ENCODE measurements at places on chromosomes 6 and 20. TPM values are rescaled to one million over a fixed set of nuclear protein-coding genes. Genes with fewer than 3 reads are reported as not detected.

- DNase-seq, result no peak
Measured at GRCh38 chr20:48740292-48740649, 87.5 kb downstream of the PREX1 start.

The SLC35D3 gene
- total RNA-seq, result 0.16 TPM

The ZC2HC1B gene
- not detected for total RNA-seq

DNA sequence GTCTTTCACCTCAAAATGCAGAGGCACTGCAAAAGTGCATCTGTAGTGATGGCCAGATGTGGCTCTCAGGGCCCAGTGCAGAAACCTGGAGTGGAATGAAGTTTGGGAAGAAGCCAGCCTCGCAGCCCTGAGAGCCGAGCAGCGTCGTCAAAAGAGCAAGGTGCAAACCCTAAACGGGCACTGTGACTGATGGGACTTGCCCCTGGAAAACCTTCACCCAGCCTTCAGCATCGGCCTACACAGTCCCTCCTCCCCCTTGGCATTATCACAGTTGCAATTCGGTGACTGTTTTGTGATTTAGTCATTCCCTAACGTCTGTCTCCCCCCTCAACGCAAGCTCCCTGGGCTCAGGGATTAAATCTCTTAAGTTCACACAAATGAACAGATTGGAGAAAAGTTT lies 38.6 kb downstream of the TAF4 start:
- DNase-seq, result no peak

- no peak for DNase-seq
Measured at GRCh38 chr20:47878601-47879027, 93.3 kb upstream of the SULF2 start.

The WFDC5 gene
- total RNA-seq, result 0.26 TPM

DNA sequence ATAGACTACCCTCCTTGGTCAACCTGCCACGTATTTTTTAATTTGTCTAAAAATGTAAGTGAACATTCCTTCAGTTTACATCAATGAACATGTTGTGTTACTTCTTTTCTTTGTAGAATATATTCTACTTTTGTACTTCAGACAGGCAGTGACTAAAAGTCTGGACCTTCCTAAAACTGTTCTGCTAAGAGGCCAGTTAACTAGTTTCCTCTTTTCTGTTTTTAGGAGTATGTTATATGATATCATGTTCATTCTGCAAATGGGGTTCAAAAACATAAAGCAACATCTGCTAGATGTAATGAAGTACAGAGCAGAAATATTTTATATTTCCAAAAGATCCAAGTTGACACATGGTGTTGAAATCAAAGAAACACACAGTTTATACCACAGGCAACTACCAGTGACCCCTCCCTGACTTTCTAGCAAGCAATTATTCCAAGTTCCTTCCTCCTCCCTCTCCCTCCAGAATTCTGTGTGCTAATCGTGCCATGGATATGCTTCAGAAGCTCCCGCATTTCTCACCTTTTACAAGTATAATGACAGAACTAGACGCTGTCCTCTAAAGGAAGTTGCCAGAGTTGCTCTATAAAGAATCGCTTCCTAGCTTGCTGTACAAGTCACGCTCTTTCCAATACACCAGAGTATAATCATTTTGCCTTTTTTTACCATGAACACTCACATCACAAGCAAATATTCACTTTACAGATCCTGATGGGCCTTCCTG lies 64.7 kb downstream of the ARHGAP18 start:
- no peak for DNase-seq

DNA sequence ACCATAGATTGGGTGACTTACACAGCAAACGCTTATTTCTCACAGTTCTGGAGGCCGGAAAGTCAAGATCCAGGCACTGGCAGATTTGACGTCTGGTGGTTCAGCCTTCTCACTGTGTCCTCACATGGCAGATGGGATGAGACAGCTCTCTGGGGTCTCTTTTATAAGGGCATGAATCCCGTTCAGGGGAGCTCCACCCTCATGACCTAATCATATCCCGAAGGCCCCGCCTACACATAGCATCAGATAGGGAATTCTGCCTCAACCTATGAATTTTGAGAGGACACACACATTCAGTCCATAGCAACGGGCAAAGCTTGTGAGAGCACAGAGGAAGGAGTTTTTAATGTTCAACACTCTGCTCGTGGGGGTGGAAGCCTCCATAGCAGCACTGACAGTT lies 27.5 kb downstream of the DAAM2 start:
- no peak for DNase-seq

DNA sequence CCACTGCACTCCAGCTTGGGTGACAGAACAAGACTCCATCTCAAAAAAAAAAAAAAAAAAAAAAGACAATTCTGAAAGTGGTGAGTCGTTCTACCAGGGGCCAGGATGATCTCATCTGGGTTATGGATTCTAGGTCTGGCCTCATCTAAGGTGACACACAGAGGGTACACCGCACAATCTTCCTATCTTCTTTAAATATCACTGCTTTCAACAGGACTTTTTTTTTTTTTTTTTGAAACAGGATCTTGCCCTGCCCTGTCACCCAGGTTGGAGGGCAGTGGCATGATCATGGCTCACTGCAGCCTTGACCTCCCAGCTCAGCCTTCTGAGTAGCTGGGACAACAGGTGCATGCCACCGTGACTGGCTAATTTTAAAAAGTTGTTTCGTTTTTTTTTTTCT lies 67.7 kb downstream of the SLC16A10 start:
- no peak for DNase-seq

GRCh38 chr20:52744441-52744840 lies 227.7 kb upstream of the TSHZ2 start:
- no peak for DNase-seq

DNA sequence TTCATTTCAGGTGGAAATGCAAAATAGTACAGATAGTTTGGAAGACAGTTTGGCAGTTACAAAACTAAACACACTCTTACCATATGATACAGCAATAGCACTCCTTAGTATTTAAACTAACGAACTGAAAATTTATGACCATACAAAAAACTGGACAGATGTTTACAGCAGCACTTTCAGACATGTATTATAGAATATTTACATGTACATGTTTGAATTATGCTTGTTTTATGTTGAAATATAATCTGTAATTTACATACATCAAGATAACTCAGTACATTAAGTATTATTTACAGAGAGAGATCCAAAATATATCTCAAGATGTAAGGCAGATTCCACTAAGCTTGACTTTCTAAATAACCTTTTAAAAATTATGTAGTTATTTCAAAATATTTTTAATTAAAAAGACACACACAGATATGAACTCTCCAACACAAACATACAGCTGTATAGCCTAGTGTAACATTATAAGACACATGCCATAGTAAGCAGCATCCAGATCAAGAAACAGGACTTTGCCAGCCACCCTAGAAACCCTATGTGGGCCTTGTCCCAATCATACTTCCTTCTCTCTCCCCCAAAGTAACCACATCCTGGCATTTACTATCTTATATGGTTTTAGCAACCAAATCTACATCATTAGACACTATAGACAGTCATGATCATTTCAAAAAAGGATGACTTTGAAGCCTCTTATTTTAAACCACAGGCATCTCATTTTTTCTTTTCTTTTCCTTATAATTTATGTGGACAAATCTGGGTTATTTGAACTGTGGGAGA lies 82.2 kb downstream of the MAN1A1 start:
- no peak for DNase-seq

- no peak for DNase-seq
Measured at GRCh38 chr6:63533026-63533425, 39.3 kb upstream of the LOC128125822 start.

DNA sequence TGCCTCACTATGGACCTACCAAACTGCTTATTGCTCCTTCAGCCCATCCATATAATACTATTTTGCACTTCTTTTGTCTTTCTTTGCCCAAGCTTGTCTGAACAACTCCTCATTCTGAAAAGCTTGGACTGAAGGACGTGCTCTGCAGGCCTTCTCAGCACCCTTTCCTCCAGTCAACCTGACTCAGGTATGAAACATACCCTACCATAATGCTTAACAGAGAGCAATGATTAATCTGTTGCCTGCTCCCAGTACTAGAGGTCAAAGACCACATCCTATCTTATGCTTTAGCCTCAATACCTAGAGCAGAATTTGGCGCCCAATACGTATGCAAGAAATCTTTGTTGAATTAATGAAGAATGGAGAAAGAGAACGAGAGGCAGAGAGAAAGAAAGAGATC lies 55.2 kb downstream of the ATXN1 start:
- no peak for DNase-seq

DNA sequence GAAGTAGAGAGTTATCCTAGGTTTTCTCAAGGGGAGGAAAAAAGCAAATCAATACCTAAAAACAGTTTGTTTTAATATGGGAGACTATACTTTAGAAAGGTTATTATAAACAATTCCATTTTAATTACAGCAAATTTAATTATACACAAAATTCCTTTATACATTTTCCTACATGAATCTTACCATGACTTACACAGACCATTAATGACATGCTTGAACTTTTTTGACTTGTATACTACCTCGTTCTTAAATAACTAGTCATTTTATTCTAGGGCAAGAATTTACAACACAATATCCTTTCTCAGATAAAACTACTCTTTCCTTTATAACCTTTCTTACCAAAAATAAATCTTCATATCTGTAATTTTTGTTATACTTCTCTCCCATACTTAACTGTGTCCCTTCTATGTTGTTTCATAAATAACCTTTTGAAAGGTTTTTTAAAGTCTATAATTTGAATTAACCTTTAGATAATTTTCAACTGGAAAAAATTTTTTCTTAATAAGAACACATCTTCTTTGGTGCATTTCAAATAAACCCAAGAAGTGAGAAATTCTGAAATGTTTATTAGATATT lies 729.4 kb downstream of the TENT5A start:
- DNase-seq, result no peak

DNA sequence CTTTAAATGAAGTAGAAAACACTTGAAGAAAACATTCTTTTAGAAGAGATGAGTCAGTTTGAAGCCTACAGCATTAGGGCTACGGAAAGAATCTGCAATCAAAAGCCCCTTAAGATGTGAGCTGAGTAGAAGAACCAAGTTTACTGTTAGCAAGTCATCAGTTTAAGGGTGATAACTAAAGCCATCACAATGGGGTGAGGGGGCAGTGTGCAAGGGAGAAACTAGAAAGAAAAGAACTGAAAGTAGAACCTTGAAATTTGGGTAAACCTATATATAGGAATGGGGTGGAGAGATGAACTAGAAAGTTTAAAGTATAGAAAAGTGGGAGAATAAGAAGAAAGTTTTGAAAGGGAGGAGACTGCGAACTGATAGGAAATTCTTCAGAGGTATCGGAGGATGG lies 212.9 kb downstream of the COL19A1 start:
- DNase-seq, result no peak

Data from urinary bladder (tissue), 4 donors.